EL (cell line): ENCODE measurements at places on chromosomes 1 and 21.

DNA sequence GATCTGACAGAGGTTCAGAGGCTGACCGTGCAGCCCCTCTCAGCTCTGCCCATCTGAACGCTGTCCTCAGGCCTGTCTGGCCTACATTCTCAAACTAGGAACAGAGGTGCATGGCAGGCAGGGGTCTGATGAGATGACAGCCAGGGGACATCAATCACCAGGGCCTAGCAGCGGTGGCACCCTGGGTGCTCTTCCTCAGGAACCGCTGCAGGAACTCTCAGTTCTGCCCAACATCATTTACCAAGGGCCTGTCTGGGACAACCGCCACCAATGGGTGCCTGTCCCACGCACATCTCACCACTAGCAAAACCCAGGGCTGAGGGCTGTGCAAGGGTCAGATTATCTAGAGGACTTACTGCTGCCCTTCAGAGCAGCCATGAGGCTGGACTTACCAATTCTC, 245.7 kb downstream of the TOMM20 start:
- DNase-seq, result no peak

- DNase-seq, result no peak
Measured at GRCh38 chr1:3007298-3008147, 13.7 kb upstream of the ACTRT2 start.

GRCh38 chr21:31283025-31283424, 61.0 kb downstream of the TIAM1 start:
- no peak for DNase-seq

GRCh38 chr1:192860478-192861185, 51.8 kb downstream of the RGS2 start:
- DNase-seq, result no peak
